Activated gamma-delta T cell treated with anti-CD3 and anti-CD28 coated beads, Interleukin-2, amount 50 U/mL, for 16 hours (primary cell): ENCODE measurements at places on chromosomes 16 and 17.

GRCh38 chr17:66549731-66550207 lies 247.4 kb downstream of the PRKCA start:
- no peak for DNase-seq

DNA sequence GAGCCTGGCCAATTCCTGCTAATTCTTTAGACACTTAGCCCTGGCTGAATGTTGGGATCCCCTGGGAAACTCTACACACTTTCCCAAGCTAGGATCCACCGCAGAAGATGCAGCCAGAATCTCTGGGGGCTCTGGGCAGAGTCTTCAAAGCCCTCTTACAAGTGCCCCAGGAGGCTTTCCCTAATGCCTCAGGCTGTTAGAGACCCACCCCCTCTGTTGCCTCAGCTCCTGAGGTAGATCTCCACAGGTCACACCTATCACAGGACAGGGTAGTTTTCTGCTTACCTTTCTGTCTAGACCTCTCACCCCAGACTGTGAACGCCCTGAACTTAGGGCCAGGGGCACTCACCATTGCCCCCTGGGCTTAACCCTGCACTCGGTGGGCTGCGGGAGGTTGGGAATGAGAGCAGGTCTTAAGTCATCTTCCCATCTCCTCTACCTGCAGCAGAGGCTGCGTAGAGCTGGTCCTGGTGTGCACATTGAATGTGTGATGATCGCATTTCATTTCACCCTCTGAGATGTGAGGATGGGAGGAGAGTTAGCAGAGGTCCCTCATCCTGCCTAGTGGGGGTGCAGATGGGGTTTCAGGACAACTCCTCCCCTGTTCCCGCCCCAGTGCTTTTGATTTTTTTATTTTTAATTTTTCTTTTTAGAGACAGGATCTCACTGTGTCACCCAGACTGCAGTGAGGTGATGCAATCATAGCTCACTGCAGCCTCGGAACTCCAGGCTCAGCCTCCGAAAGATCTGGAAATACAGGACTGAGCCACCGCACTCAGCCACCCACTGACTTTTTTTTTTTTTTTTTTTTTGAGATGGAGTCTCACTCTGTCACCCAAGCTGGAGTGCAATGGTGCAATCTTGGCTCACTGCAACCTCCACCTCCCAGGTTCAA lies 89.0 kb upstream of the LHX1 start:
- no peak for DNase-seq

DNA sequence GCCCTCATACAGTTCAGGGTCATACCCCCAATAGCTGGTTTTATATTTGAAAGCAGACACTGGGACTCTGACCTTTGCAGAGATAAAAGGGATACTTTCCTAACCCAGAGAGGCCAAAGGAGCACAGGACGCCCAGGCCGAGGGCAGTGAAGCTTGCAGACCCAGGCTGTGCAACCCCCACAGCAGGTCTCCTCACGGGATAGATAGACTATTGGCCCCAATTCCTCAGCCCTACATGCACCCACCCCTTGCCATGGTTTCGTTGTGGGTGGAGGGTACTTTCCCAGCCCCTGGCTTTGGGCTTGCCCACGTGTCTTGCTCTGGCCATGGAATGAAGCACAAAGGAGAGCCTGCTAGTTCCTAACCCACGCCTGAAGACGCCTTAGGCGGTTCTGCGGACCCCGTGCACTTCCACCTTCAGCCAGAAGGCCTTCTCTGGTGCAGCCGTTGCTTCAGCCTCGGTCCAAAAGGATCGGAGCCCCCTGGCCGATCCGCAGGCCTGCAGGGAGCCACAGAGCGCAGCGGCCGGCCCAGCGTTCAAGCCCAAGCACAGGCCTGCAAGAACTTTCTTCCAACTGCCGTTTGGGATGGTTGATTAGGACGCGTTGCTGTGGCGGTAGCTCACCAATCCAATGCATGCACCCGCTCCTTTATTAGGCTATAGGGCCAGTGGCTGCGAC lies 9.8 kb upstream of the BRCA1 start:
- DNase-seq: no peak

GRCh38 chr17:73983621-73984400 lies 219.7 kb upstream of the RPL38 start:
- DNase-seq: no peak
